Stimulated activated CD4-positive, alpha-beta T cell treated with anti-CD3 and anti-CD28 coated beads, Interleukin-1b, Interleukin-23, amount 100 ng/mL, for 1 hour (primary cell): ENCODE measurements at places on chromosomes 6 and 20.

DNA sequence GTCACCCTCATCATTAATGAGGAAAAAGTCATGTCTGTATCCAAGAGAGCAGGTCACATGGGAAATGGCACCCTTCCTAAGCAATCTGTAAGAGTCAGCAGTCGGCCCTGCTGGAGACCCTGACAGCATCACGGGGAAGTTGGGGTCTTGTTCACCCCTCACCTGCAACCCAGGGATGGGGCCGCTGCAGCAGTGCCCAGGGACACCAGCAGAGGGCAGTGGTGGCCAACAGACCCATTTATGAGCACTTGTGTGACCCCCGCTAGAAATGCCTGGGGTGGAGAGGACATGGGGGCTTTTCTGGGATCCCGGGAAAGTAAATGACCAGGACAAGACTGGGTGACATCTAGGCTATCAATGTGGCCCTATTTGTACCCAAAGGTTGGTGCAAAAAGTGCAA is 35.9 kb downstream of the ANKRD60 start:
- no peak for DNase-seq

GRCh38 chr20:24936526-24937407 is 12.3 kb upstream of the CST7 start:
- DNase-seq: no peak

- no peak for DNase-seq
Observed at GRCh38 chr6:127343809-127344659, 625 bp upstream of the ECHDC1 start.

DNA sequence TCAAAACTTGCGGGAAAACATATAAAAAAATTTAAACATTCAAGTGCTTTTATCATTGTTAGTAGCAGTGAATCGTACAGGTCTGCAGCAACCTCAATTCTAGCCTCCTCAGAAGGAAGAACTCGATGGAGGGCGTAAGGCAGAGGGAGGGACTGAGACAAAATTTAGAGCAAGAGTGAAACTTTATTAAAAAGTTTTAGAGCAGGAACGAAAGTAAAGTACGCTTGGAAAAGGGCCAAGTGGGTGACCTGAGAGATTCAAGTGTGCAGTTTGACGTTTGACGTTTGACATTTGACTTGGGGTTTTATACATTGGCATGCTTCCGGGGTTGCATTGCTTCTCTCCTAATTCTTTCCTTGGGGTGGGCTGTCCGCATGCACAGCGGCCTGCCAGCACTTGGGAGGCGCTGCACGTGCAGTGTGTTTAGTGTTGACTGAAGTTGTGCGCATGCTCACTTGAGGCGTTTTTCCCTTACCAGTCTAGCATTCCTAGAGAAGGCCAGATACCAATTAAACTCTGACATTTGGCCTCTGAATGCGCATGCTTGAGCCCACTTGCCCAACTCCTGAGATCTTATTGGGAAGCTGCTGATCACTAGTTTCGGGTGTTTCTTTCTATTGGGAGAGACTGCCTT is 82.6 kb downstream of the TBX18 start:
- no peak for DNase-seq

DNA sequence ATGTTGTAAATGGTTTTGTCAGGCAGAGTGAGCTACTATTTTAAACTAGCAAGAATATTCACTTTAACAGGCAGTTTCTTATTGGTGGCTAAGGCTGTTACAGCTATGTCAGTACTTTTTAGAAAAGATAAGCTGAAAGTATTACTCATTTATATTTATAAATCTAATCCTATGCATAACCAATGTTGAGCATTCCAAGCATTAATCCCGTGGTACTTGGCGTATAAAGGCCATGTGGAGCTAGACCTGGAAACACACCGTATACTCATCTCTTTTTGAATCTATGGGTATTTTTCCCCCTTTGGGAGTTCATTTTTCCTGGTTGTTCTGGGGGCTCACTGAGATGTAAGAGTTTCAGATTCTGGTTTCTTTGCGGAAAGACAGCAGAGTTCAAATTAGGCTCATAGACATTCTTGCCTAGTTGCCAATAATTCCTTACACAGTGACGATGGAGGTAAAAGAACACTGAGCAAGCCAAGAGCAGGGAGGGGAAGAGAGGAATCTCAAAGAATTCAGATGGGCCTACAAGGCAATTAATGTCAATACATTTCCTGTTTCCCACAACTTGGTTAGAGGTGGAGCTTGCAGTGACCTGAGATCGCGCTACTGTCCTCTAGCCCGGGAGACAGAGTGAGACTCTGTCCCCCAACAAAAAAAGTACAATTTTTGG is 211.5 kb downstream of the SOX4 start:
- no peak for DNase-seq

DNA sequence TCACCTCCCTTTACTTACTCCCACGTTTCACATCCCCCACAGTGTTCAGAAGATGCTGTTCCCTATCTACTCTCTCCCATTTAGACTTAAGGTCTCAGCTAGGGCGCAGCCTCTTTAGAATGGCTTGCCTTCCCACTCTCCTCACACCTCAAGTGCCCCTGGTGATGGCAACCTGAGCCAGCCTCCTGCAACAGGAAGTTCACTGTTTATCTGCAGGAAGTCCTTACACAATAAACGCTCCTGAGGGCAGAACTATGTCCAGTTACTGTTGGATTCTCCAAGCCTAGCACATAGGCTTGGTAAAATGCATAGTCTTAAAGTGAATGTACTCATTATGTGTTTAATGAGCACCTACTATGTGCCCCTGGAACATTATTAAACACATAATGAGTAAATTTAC is 21.9 kb upstream of the RAB22A start:
- DNase-seq: no peak

- no peak for DNase-seq
Observed at GRCh38 chr6:35057449-35058357, 83.4 kb downstream of the TCP11 start.

DNA sequence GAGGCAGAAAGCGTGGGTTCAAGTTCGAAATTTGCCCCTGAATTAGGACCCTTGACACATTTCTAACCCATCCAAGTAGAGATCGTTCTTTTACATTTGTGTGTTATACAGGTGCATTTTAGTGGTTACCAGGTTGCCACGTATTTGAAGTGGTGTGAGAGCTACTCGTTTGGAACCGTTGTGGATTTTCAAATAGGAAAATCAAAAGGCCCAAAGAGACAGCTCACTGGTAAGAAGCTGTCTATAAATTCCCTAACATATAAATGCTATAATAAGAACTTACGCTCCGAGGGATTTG is 1.6 kb upstream of the REV3L start:
- DNase-seq: no peak

- no peak for DNase-seq
Observed at GRCh38 chr20:23393996-23394775, 27.1 kb downstream of the NAPB start.

GRCh38 chr6:5590187-5590586 is 328.9 kb downstream of the FARS2 start:
- no peak for DNase-seq

GRCh38 chr6:136728033-136728939 is 64.0 kb downstream of the MAP3K5 start:
- DNase-seq: no peak

GRCh38 chr20:59364611-59365010 is 64.2 kb downstream of the EDN3 start:
- no peak for DNase-seq
